ENCODE measurements at places on chromosomes 16 and 17.

DNA sequence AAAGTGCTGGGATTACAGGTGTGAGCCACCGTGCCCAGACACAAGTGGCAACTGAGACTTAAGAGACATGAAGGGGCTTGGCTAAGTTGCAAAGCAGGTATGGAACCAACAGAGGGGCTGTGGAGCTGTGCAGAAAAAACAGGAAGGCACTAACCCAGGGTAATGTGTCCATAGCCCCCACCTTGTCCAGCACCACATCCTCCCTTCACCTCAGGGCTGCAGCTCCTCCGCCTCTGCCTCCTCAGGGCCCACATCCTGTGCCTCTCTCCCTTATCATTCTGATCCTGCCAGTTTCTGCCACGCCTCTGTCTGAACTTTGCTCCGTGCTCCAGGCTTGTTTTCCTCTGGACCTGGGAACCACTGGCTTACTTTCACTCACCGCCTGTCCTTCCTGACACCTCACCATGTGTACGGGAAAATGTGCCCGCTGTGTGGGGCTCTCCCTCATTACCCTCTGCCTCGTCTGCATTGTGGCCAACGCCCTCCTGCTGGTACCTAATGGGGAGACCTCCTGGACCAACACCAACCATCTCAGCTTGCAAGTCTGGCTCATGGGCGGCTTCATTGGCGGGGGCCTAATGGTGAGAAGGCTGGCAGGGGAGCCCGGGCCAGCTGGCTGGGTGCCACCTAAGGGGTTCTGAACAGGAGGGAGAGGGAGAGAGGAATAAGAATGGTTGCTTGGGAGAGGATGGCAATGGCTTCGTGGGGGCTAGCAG lies at the start of gene TM4SF5:
Gene TM4SF5, plus strand, starts transcription at position 368 of the 716 bp plus-strand sequence. Its CDS starts 37 bp downstream, at position 405.
- no peak for DNase-seq

GRCh38 chr17:40362696-40363110 lies 1.8 kb downstream of the GJD3 start:
- no peak for DNase-seq

- peak; percentile 83 for DNase-seq
Observed at GRCh38 chr17:17032131-17032692, 10.0 kb upstream of the MPRIP start.

DNA sequence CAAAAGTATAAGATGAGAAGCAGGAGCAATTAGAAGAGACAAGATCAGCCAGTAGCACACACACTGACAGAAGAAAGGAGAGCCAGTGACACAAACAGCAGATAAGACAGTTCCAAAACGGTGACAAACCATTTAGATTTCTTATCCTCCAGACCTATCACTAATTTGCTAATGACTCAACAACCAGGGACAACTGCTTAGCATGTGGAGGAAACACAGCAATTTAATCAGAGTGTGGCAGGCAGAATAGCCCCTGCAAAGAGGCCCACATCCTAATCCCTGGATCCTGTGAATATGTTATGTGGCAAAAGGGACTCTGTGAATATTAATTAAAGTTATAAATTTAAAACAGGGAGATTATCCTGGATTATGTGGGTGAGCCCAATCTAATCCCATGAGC lies 81.1 kb downstream of the CACNG1 start:
- no peak for DNase-seq

- no peak for DNase-seq
Observed at GRCh38 chr17:79695797-79696609, 34.7 kb upstream of the ENPP7 start.

- DNase-seq, result peak; percentile 92
Observed at GRCh38 chr17:59093702-59094231, 12.9 kb downstream of the TRIM37 start.

Measured in HS-27A (cell line).